ENCODE measurements at places on chromosomes 3 and 15. TPM values are rescaled to one million over a fixed set of nuclear protein-coding genes. Genes with fewer than 3 reads are reported as not detected.

DNA sequence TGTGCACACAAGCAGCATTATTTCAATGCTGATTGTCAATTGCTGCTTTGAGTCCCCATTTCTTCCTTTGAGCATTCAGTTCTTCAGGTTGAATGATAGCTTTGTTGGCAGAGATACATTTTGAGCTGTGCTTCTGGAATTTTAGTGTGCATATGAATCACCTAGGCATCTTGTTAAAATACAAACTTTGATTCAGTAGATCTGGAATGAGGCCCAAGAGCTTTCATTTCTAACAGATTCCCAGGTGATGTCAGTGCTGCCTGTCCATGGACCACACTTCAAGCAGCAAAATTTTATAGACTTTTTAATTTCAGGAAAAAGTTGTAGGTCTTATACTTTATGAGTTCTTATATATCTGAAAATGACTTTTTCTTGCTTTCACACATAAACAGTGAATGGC is 131.1 kb downstream of the ADAMTSL3 start:
- peaks cover 8% of the 10 kb centered on the region for H3K27me3 ChIP-seq
- H3K4me1 ChIP-seq, result no peaks in the 10 kb centered on the region
- H3K4me3 ChIP-seq, result no peak overlapping the region
- DNase-seq, result no peak

- DNase-seq, result no peak
- no peak overlapping the region for H3K27ac ChIP-seq
- H3K36me3 ChIP-seq, result peaks cover 3% of the 10 kb centered on the region
- H3K4me1 ChIP-seq, result peaks cover 38% of the 10 kb centered on the region
Measured at GRCh38 chr3:45873036-45873435, 13.3 kb upstream of the CCR9 start.

Gene FBXW12
- not detected for total RNA-seq

DNA sequence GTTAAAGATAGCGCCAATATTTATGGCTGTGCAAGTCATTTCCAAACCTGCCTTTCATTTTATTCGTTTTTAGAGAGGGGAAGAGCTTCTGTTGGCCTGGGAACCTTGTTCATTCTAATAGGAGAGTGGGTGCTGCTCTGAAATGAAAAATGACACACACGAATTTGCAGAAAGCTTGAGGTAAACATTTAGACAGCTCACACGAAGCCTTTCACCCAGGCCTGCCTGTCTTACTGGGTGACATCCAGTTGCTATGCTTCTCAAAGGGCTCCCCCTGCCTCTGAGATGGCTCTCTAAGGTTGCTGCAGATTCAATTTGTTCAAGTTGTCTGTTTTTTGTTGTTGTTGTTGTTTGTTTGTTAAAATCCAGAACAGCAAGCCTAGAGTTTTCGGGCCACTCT is 18.2 kb downstream of the PEX5L start:
- no peak overlapping the region for H3K27ac ChIP-seq
- H3K4me3 ChIP-seq, result no peak overlapping the region
- no peaks in the 10 kb centered on the region for H3K4me1 ChIP-seq
- no peak for DNase-seq

DNA sequence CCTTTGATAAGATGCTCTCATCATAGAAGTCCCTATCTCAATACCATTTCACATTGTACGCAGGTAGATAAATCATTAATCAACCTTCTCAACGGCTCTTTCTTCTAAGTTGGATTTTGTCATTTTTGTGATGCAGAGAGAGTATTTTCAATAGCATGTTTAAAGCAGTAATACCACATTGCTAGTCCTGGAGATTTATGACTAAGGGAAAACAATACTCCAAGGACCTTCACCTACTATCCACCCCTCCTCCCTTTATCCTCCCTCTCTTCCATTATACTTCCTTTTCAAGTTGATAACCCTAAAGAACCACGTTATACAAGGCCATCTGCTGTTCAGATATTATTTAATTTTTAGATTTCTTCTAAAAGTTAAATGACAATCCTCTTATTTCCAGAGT is 65.3 kb upstream of the CHMP2B start:
- H3K4me1 ChIP-seq, result no peaks in the 10 kb centered on the region
- H3K36me3 ChIP-seq, result no peaks in the 10 kb centered on the region
- no peak overlapping the region for H3K27ac ChIP-seq
- DNase-seq, result no peak
- peaks cover 11% of the 10 kb centered on the region for H3K27me3 ChIP-seq
- no peak overlapping the region for H3K4me3 ChIP-seq

DNA sequence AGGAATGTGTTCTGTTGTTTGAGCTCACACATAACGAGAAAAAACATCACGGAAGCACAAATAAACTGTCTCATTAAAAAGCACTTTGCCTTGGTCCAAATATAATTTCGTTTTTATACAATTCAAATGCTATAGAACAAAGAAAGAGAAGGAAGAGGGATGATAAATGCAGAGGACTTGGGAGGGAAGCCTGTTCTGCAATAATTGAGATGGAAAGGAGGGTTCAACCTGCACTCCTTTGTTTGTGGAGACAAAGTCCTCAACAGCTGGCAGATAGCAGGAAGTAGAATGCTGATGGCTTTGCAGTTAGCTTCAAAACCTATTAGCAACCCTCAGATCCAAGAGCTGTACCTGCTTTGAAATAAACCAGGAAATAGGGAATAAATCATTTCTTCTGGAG is 1010.8 kb downstream of the FHIT start:
- no peak for DNase-seq
- no peaks in the 10 kb centered on the region for H3K4me1 ChIP-seq
- no peak overlapping the region for H3K4me3 ChIP-seq
- H3K27ac ChIP-seq, result no peak overlapping the region
- H3K36me3 ChIP-seq, result peaks cover 2% of the 10 kb centered on the region

Measured in T-helper 17 cell (primary cell).